ENCODE measurements at places on chromosomes 4 and X.

DNA sequence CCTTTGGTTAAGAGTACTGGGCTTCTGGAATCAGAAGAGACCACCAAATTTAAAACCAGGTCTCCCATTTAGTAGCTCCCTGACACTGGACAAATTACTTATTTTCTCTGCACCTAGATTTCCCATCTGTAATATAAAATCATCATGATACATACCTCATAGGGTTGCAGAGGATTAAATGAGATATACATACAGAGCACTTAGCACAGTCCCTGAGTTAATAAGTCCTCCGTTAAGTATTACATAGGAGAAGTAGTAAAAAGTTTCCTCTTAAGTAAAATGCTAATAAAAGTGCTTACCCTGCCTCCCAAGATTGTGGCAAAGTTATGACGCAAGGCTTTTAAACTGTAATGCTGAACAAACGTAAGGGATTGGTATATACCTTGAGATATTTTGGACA is 539 bp upstream of the CHIC1 start:
- DNase-seq, result no peak

DNA sequence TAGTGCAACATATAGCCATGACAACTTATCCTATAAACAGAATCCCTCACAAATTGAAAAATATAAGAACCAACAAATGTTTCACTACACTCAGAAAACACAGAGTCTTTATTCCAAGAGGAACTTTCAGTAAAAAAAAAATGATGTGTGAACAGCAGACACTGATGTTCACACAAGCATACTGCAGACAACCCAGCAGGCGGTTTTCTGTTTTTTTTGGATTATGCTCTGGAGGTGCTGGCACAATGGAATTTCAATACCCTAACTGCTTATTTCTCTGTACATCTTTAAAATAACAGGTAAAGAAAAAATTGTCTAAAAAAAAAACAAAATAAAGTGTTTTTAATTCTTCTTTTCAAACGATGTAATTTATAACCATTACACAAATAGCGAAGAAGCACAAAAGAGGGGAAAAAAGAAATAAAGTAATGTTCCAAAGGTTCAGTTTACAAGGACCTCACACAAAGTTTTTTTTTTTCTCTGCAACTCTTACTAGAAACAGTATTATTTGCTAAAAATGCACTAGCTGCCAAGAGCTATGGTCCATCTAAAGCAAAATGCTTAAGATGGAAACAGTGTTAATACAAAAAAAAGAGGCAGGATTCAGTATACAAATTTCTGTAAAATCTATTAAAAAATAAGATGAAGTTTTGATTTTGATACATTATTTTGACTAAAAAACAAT is 55.3 kb downstream of the ANAPC10 start:
- no peak for DNase-seq

DNA sequence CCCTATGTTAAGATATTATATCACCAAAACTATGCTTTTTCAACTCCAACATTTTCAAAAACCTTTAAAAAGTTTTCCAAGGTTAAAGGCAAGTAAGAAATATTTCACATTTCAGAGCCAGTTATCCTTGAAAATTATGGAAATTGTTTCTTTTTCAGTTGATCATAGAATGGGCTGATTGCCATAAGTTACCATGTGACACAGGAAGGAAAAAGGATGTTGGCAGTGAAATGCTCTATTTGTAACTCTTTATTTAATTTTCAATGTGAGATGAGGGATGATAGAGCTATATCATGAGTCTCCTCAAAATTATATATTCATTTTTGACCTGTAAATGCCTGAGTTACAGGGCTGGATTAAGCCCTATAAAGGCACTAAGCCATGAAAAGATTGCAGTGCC is 93.0 kb upstream of the PLS3 start:
- DNase-seq, result no peak

DNA sequence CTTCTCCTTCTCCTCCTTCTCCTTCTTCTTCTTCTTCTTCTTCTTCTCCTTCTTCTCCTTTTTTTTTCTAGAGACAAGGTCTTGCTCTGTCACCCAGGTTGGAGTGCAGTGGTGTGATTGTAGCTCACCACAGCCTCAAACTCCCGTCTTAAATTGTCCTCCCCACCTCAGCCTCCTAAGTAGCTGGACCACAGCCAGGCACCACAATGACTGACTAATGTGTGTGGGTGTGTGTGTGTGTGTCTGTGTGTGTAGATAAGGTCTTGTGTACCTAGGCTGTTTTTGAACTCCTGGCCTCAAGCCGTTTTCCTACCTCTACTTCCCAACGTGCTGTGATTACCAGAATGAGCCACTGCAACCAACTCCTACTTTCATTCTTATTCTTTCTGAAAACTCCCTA is 390.9 kb downstream of the ADAM29 start:
- DNase-seq, result no peak

DNA sequence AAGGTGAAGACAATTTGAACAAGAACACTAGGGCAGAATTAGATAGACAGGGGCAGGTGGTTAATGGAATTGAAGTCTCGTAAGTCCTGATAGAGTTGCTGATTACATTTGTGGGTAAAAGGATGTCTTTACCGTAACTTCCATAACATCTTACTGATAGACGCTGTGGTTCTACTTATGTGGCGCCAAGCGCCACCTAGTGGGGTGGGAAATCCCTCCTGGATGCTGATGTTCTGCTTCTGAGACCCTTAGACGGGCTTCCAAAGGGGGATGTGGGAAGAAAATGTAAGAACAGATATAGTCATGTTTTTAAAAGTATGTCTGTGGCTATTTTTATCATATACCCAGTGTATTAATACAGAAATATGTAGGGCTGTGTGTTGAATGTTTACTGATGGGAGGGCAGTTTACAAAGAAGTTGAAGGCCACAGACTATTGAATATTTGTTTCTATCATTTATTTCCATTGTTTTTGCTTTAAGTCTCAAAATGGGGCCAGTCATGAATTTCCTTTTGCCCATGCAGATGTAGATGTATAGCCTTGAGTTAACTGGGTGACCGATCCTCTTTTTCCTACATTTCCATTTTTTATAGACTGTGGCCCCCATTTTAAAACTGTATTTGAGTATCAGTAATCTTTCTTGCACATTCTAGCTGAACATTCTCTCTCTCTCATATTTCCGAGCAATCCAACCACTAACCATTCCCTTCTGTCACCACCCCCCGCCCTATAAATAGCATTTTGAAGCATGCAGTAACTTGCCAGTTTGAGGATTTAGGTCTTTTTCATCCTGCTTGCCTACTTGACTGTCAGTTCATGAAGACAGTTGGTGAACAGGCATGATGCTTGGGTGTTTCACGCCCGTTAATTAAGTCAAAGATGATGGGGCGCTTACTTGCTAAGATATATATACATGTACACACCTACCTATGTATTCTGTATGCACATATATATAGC is 12.1 kb upstream of the TLR8 start:
- DNase-seq, result peak; percentile 52

DNA sequence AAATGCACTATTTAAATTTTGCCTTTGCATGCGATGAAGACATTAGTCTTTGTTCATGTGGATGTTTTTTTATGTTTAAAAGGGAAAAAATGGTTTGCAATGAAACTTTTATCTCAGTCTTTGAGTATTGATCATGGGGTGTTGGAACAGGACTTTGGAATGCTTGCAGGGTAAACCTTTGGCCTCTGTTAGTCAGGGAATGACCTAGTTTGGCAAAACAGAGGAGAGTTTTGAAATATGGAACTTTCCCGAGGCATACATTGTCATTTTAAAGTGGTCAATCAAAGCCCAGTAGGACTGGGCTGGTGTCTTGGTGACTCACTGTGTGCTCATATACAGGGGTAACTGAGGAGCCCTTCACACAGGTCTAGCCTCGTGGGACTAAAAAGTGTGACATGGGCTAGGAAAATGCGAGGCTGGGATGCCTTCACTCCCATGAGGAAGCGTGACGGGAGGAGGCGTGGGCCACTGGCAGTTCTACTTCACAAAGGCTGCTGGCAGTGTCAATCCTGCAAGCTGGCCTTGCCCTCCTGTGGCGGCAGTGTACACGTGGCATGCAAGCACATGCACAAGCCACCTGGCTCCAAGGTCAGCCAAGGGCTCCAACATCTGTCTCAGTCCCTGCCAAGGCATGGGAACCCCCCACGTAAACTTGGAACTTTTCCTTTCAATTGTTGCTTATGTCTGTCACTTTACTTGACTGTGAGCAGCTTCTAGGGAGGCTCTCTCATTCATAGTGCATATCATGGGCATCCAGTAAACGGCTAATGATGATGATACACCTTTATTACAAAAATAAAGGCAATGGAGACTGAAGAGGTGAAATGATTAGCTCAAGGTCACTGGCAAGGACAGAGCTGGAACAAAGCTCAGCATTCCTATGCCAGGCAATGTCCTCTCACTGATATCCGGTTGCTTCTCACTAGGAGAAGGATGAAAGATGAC is 5.2 kb upstream of the F11 start:
- no peak for DNase-seq

DNA sequence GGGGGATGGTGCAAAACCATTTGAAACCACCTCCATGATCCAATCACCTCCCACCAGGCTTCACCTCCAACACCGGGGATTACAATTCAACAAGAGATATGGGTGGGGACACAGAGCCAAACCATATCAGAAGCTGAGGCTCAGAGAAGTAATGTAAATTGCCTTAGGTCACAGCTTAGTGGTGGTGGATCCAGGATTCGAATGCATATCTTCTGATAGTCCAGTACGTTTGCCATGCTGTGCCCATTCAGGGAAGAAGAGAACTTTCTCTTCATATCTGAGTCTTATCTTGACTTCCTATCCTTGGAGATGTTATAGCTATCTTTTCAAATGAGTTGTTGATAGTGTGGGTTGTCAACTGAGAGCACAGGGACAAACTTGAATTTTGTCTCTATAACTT is 325.5 kb downstream of the ZIC3 start:
- DNase-seq, result no peak

DNA sequence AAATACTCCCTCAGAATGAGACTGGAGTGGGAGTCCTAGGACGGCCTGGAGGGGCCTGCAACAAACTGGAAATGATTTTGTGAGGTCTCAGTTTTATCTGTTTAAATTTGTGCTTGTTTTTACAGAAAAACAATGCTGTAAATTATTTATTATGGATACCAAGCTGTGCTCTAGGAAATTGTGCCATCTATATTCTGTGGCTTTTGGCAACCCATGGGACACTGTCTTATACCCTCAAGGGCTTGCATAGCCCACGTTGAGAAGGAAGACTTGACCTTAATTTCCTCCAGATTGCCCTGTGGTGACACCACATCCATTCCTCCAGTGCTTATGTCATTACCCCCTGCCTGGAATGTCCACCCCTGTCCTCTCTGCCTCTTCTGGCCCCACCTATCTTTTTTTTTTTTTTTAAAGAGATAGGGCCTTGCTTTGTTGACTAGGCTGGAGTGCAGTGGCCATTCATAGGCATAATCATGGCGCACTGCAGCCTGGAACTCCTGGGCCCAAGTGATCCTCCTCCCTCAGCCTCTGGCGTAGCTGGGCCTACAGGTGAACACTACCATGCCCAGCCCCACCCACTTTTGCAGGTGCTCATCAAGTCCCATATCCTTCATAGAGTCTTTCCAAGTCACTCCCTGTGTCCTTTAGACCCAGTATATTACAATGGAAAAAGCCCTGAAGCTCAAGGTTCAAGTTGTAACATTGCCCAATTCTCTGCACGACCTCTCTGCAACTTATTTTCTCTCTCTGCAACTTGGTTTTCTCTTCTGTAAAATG is 77.4 kb downstream of the HPRT1 start:
- DNase-seq, result no peak

DNA sequence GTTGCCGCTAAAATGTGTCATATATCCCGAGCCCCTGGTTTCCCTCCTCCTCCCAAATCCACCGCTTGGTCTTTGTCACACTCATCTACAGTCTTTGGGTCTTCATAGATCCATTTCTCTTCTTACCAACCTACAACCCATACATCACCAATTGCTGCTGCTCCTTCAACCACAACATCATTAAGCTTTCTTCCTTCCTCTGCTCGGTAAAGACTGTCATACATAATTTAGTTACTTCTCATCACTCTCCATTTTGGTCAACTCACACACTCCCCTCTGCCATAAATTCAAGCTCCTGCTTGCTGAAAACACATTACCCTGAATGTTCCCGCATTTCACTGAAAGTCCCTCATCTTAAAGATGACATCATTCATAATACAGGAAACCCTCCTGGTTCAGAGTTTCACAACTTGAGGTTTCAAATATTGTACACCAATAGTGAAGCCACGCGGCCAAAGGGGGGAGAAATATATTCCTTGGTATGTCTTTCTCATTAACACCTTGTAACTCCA is 1.7 kb upstream of the DCTD start:
- DNase-seq, result no peak

GRCh38 chr4:77471821-77472495 is 133.7 kb upstream of the CXCL13 start:
- DNase-seq, result no peak

DNA sequence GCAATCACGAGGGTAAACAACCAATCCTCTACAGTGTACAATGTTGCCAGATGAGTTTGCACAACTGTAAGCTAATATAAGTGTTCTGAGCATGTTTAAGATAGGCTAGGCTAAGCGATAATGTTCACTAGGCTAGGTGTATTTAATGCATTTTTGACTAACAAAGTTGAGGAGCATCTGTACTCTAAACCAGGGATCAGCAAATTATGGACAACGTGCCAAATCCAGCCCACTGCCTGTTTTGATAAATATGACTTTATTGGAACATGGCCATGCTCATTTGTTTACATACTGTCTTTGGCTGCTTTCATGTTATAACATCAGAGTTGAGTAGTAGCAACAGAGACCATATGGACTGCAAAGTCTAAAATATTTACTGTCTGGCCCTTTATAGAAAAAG is 46.3 kb upstream of the ARHGEF6 start:
- no peak for DNase-seq

GRCh38 chrX:118621081-118621759 is 106.2 kb upstream of the IL13RA1 start:
- no peak for DNase-seq

DNA sequence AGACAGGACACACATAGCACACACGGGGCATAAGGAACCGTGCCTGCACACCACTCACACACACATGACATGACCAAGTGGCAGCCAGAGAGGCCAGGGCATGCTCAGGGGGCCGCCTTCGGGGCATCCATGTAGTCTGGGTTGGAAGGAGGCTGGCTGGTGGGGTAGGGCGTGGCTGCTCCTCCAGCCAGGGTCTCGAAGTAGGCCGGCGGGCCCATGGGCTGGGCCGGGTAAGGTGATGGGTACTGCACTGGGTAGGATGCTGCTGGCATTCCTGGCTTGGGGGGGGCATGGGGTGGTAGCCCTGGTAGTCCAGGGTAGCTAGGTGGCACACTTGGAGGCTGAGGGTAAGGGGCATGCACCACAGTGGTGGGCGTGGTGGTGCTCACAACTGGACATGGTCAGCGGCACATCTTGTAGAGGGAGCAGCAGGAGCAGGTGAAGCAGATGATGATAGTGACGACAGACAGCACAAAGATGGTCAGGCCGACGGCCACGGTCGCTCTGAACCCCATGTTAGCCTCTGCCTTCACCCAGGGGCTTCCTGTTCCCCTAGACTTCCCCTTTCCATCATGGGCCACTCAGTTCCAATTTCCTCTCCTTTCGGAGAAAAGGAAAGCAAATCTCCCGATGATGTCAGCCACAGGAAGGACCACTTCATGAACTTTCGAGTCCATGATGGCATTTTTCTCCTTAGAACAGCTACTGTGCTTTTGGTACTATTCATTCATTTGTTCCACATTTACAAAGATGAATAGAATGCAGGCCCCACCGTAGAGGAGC is 10.9 kb upstream of the DDX3X start:
- no peak for DNase-seq

GRCh38 chrX:122835886-122836285 is 348.2 kb upstream of the GRIA3 start:
- no peak for DNase-seq

GRCh38 chrX:46559062-46559461 is 13.8 kb upstream of the ZNF674 start:
- DNase-seq, result no peak

All from psoas muscle (tissue), 8 donors.